ENCODE measurements at places on chromosomes 3 and 15.

DNA sequence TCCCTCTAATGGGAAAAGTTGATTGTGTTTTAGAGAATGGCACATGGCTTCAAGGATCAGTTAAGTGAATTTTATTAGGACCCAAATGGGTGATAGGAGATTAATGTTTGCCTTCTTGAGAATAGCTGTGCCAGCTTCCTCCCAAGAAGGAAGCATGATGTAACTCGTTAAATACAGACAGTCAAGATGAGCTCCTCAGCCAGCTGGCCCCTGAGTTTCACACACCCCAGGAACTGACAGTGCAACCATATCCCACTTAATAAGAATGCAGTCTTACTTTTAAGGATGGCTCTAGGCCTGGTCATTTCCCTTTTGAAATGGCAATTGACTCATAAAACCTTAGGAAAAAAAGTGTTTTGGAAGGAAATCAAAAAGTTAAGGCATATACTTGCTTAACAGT, 472.8 kb upstream of the KCNMB2 start:
- no peak for DNase-seq

DNA sequence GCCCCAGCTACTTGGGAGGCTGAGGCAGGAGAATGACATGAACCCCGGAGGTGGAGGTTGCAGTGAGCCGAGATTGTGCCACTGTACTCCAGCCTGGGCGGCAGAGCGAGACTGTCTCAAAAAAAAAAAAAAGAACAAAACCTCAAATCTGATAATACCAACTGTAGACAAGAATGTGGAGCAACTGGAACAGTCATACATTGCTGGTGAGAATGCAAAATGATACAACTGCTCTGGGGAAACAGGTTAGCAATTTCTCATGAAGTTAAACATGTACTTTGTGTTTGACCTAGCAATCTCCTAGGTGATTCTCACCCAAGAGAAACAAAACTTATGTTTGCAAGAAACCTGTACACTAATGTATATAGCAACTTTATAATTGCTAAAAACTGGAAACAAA, 4.4 kb upstream of the VHL start:
- no peak for DNase-seq

- DNase-seq = no peak
Observed at GRCh38 chr3:103410231-103410630, 975.4 kb downstream of the ZPLD1 start.

- DNase-seq = no peak
Observed at GRCh38 chr3:171132873-171133272, 106.4 kb upstream of the SLC2A2 start.

DNA sequence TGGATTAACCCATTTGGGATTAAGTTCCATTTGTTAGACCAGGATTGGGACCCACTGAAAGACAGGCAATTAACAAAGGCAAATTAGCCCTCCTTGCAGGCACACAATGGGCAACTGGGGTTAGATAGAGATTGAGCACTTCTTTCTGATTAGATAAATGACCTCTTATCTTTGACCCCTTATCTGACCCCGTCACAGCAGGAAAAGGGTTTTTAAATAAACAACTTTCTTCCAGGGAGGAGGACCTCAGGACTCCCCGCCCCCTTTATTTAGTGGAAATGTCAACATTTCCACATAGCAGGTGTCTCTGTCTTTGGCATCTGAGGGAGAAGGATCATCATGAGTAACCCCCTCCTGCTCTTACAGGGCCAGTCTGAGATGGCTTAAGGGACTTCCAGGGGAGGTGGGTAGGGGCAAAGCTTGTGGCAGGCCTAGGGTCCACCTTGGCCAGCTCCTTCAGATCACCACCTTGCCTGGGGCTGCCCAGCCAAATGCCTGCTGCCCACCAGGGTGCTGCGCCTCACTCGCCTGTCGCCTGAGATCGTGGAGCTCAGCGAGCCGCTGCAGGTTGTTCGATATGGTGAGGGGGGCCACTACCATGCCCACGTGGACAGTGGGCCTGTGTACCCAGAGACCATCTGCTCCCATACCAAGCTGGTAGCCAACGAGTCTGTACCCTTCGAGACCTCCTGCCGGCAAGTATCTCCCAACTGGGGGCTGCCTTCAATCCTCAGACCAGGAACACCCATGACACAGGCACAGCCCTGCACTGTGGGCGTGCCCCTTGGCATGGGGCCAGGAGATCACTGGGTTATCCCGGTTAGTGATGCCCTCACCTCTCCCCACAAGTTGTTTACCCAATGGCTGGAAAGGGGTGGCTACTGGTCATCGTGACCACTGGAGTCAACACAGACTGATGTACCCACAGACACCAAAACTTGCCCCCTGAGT, 2.6 kb upstream of the WDR6 start:
- DNase-seq = no peak

DNA sequence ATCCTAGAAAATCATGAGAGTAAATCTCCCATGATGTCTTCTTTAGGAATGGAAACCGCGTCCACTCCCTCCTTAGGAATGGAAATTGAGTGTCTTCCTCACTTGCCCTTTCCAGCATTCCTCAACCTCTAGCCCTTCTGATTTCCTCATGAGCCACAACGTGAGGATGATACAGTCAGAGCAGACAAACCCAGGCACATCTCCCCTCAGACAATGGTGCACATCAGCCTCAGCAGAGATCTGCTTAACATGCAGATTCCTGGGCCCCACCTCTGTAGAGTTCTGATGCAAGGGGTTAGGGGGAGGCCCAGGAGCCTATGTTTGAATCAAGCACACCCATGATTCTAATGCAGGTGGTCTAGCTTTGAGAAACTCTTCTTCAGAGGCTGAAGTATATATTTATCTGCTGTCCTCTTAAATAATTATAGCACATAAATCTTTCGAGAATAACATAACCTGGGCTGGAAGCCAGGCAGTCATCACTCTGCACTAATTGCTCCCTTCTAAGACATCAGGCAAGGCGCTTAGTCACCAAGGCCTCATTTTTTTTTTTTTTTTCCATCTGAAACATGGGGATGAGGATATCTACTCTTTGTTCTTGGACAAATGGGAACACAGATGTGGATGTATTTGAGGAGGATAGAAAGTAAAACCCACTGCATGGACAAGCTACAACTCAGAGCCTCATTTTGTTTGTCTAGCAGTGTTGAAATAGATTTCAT, 81.7 kb downstream of the PRICKLE2 start:
- no peak for DNase-seq

GRCh38 chr3:8603115-8603710, 41.4 kb downstream of the SSUH2 start:
- DNase-seq = no peak

DNA sequence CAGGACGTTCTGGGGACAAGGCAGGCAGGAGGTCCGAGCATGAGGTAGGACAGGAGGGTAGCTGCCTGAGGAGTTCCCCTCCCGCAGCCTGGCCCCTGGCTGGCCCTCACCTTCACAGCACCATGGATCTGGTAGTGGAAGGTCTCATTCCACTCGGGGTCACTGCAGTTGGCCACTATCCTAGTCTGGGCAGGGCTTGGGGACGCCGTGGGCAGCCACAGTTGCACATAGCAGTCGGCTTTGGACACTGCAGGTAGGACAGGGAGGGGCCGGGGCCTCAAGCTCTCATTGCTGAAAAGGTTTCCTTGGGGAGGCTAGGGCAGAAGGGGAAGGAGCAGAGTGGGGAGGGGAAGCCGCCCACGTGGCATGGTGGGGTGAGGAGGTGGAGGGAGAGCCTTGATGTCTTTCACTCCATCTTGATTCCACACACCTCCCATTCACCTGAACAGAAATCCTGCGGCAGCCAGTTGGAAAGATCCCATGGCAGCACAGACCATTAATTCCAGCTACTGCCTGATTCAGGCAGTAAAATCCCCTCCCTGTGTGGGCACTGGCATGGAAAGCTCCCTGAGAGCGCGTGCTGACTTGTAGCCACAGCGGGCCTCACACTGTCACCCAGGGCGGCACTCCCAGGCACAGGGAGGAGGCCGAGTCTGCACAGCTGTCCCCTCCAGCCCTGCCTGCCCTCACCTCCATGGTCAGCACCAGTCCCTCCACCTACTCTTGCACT, 2.1 kb downstream of the PLA2G4F start:
- no peak for DNase-seq

GRCh38 chr3:188446014-188446413, 292.1 kb downstream of the LPP start:
- no peak for DNase-seq

GRCh38 chr3:18062657-18063025, 320.2 kb upstream of the TBC1D5 start:
- DNase-seq = no peak

DNA sequence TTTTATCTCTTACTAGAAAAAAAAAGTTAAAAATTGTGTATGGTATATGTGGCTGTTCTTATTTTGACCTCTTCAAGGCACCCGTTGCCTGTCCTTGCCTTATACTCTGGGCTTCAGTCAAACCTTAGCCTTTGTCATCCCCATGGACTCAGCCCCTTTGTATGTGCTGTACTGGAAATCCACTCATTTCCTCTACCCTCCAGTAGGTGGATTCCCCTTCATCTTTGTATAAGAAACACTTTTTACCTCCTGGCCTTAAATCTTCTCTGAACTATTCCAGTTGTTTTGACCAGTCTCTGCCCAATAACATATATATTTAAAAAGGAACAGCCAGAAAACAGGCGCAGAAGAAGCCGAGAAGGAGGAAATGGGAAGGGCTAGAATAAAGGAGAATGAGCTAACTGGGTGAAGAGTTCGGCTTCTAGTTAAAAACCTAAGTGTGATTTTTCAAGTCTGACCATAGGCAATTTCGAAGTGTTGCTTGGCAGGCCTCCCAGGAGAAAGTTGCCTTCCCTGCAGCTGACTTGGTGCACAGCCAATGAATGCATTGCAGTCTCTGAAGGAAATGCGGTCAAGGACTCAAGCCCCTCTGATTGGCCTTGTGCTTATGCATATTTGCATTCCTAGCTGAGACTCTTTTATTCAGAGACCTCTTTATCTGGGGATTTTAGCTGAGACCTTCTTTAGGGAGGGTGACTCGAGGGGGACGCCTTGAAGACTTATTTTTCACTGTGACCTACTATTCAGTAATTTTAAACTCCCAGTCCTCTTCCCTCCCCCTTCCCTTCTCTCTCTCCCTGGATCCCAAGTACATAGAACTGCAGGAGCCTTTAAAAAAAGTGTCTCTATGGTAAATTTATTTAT, 277.4 kb downstream of the ROBO1 start:
- DNase-seq = no peak

DNA sequence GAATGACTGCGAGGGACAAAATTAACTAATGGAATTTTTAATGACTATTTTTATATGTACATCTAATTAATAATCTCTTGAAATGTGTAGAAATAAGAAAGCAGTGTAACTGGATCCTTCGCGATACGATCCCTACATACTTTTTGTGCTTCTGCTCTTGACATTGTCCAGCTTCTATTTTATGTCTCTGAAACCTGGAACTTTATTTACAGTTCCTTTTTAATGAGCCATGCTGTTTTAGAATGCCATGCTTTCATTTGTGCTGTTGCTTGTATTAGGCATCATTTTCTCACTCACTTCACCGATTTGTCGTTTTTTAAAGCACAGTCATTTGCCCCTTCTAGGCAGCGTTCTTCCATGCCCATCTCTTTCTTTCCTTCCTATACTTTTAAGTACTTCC, 301.3 kb downstream of the EDEM1 start:
- DNase-seq = no peak

DNA sequence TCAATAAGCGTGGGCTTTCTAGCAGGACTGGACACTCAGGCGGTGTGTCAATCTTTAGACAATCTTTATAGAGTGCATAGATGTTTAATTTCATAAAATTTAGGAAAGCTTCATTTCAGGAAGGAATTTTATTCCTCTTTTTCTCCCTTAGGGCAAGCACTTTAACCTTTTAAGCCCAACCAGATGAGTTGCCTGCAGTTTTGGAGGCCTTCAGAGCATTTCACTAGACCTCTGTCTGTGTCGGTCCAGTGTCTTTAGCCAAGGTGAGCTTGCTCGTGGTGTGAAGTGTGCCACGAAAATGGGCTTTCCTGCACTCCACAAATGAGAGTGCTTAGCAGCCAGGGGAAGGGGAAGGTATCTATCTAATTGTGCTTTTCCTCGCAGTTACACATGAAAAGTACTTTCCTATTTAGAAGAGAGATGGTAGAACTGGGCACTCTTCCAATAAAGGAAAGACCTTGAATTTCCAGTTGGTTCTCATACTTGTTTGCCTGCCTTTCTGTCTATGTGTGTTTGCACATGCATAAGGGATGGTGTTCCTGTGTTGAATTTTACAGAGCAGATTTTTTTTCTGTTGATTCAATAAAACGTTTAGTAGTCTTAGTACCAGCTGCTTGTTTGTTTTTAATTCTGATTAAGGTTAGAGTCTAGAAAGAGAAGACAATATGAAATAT, 53.6 kb downstream of the FEZF2 start:
- no peak for DNase-seq

All from CD4-positive, alpha-beta T cell treated with Interleukin-15 for 4 hours (primary cell).